ENCODE measurements at places on chromosomes 11 and 22. TPM values are rescaled to one million over a fixed set of nuclear protein-coding genes. Genes with fewer than 3 reads are reported as not detected.
A peak's percentile ranks its signal among the peaks of the same experiment; 100 is the strongest.

- no peak for DNase-seq
- H3K36me3 ChIP-seq: no peaks in the 10 kb centered on the region
- H3K27me3 ChIP-seq: no peaks in the 10 kb centered on the region
- peaks cover 3% of the 10 kb centered on the region for H3K4me1 ChIP-seq
- no peak overlapping the region for H3K4me3 ChIP-seq
- no peak overlapping the region for H3K27ac ChIP-seq
These were observed 48.0 kb downstream of the KDM2A start for GRCh38 chr11:67167091-67167490.

DNA sequence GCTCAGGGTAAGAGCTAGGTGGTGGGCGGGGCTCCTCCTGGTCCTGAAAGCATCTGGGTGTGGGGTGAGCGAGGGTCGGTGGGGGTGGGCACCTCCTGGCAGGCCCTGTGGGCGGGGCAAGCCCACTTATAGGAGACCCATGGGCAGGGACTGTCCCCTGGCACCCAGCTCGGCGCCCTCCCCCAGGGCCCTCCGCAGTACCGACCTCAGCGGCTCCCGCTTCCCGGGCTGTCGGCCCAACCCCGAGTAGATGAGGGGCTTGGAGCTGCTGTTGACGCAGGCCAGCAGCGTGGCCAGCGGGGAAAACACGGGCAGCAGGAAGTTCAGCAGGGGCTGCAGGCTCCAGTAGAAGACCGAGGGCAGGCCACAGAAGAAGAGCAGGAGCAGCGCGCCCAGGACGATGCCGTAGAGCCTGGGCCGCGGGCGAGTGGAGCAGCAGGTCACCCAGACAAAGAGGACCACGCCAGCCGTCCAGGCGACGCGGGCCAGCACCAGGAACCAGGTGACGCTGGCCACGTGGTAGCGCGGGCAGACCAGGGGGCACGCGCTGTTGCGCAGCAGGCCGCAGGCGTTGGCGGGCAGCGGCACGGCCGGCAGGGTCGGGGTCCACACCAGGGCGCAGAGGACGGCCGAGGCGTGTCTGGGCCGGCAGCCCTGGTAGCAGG lies 663 bp downstream of the MRGPRG start:
- H3K36me3 ChIP-seq: no peaks in the 10 kb centered on the region
- no peaks in the 10 kb centered on the region for H3K4me1 ChIP-seq
- H3K27me3 ChIP-seq: peaks cover 7% of the 10 kb centered on the region
- DNase-seq: no peak
- no peak overlapping the region for H3K27ac ChIP-seq

DNA sequence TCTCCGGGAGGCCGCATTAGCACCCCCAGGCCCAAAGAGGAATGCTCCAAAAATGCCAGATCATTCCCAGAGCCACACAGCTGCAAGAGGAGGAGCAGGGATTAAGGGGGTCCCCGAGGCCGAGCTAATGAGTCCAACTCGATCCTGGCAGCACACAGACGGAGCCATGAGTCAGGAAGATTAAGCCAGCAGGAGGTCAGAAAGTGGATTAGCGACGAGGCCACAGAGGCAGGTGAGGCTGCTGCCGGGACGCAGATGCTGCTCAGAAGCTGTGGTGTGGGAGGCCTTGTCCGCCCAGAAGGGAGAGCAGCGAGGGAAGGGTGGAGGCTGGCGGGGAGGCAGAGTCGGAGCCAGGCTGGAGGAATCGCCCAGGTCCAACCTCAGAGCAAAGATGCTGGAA lies 120.5 kb downstream of the SHANK2 start:
- H3K27me3 ChIP-seq: no peaks in the 10 kb centered on the region
- no peak overlapping the region for H3K27ac ChIP-seq
- no peaks in the 10 kb centered on the region for H3K4me1 ChIP-seq
- no peak for DNase-seq
- H3K4me3 ChIP-seq: no peak overlapping the region
- peaks cover 5% of the 10 kb centered on the region for H3K36me3 ChIP-seq

- no peak for DNase-seq
- H3K4me1 ChIP-seq: peaks cover 10% of the 10 kb centered on the region
- no peaks in the 10 kb centered on the region for H3K36me3 ChIP-seq
These were observed 14.6 kb downstream of the KCNJ1 start for GRCh38 chr11:128852327-128853023.

GRCh38 chr11:59368238-59369022 lies 9.7 kb downstream of the OR5AN1 start:
- no peak overlapping the region for H3K4me3 ChIP-seq
- no peak for DNase-seq
- no peaks in the 10 kb centered on the region for H3K36me3 ChIP-seq
- H3K27ac ChIP-seq: no peak overlapping the region

DNA sequence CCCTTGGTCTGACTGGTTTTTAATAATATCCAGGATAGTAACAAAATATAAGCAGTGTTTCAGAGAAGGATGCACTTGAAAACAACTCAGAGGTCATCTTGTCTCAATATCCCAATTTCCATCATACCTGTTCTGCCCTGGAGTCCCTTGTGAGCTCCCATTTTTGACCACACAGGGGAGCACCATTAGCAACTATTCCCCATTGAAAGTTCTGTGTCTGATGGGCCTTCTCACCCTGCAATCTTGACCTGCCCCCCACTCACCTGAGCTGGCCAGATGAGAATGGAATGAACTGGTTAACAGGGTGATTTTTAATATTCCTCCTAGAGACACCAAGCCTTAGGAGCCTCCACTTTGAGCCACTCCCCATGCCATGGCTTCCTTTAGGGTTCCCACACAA lies 3.8 kb upstream of the CAPN5 start:
- H3K4me3 ChIP-seq: no peak overlapping the region
- DNase-seq: no peak
- peaks cover 36% of the 10 kb centered on the region for H3K4me1 ChIP-seq
- no peaks in the 10 kb centered on the region for H3K36me3 ChIP-seq
- no peaks in the 10 kb centered on the region for H3K27me3 ChIP-seq
- peak overlapping the region; percentile 31 for H3K27ac ChIP-seq

GRCh38 chr11:126112547-126112946 lies 49.9 kb upstream of the CDON start:
- no peaks in the 10 kb centered on the region for H3K36me3 ChIP-seq
- no peak overlapping the region for H3K27ac ChIP-seq
- H3K4me1 ChIP-seq: peaks cover 20% of the 10 kb centered on the region
- no peaks in the 10 kb centered on the region for H3K27me3 ChIP-seq

GRCh38 chr11:21160140-21160539 lies 490.8 kb downstream of the NELL1 start:
- H3K27me3 ChIP-seq: no peaks in the 10 kb centered on the region
- no peaks in the 10 kb centered on the region for H3K4me1 ChIP-seq
- H3K36me3 ChIP-seq: no peaks in the 10 kb centered on the region
- no peak overlapping the region for H3K27ac ChIP-seq
- no peak for DNase-seq
- no peak overlapping the region for H3K4me3 ChIP-seq

- no peaks in the 10 kb centered on the region for H3K4me1 ChIP-seq
- no peak overlapping the region for H3K4me3 ChIP-seq
- DNase-seq: no peak
- H3K27ac ChIP-seq: no peak overlapping the region
- H3K27me3 ChIP-seq: no peaks in the 10 kb centered on the region
These were observed 30.6 kb upstream of the TSKU start for GRCh38 chr11:76752321-76753143.

- no peaks in the 10 kb centered on the region for H3K36me3 ChIP-seq
- H3K27ac ChIP-seq: no peak within 1 kb of the TSS
- no peaks in the 10 kb centered on the region for H3K4me1 ChIP-seq
- H3K27me3 ChIP-seq: peaks cover 5% of the 10 kb centered on the region
These were observed at the start of gene CFAP300 for GRCh38 chr11:102047305-102047924. CFAP300 (plus strand) TSS chr11:102047437; CDS start chr11:102047471, 34 bp downstream.

DNA sequence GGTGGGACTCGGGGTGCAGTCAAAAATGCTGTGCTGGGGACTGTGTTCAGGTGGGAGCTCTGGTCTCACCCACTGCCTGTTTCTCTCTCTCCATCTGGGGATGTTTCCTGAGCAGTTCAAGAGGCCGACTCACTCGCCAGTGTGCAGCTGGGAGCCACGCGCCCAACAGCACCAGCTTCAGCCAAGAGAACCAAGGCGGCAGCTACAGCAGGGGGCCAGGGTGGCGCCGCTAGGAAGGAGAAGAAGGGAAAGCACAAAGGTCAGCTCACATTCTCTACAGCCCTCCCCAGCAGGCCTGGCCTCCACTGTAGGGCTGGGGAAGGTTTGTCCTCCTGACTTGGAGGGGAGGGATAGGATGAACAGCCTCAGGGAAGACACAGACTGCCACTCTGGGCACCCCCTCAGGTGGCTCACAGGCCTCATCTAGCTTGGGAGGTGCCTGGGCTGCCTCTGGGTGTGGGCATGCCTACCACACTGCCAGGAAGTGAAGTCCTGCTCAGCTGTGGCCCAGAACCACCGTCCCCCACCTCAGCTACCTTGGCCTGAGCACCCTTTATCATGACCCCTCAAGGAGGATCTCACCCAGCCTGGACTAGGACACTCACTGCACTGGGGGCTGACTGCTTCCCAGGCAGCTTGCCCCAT lies 13.0 kb downstream of the TUB start:
- DNase-seq: peak; percentile 28
- no peaks in the 10 kb centered on the region for H3K27me3 ChIP-seq
- no peak overlapping the region for H3K4me3 ChIP-seq
- no peak overlapping the region for H3K27ac ChIP-seq

DNA sequence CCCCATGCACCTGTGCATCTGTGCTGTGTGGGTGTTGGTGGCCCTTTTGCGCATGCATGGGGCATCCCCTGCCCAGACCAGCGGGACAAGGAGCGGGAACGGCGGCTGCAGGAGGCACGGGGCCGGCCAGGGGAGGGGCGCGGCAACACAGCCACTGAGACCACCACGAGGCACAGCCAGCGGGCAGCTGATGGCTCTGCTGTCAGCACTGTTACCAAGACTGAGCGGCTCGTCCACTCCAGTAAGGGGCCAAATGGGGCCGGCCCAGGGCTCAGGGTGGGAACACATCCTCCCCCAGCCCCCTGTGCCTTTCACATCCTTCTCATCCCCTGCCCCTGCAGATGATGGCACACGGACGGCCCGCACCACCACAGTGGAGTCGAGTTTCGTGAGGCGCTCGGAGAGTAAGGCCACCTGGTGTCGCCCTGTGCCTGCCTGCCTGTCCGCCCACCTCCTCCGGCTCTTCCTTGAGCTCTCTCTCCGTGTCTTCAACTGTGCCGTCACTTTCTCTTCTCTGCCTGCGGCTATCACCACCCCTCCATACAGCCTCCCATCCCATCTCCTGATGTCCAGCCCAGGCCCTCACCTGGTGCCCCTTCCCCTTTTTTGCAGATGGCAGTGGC lies 10.6 kb downstream of the SELENOM start:
- no peaks in the 10 kb centered on the region for H3K4me1 ChIP-seq
- no peak overlapping the region for H3K27ac ChIP-seq
- H3K27me3 ChIP-seq: no peaks in the 10 kb centered on the region
- H3K36me3 ChIP-seq: peaks cover 4% of the 10 kb centered on the region
- no peak overlapping the region for H3K4me3 ChIP-seq
- DNase-seq: no peak

The C1QTNF4 gene
- polyA plus RNA-seq: 0.08 TPM

The CCDC188 gene
- polyA plus RNA-seq: not detected

The LRRC10B gene
- polyA plus RNA-seq: not detected

The TEX54 gene
- not detected for polyA plus RNA-seq

The OR10A2 gene
- not detected for polyA plus RNA-seq

The CD6 gene
- polyA plus RNA-seq: 0.48 TPM

The CHRNA10 gene
- 0.16 TPM for polyA plus RNA-seq

The CNGA4 gene
- polyA plus RNA-seq: 0.09 TPM
